Uterus (tissue), 4 donors: ENCODE measurements at places on chromosomes 12 and 14. TPM values are rescaled to one million over a fixed set of nuclear protein-coding genes. Genes with fewer than 3 reads are reported as not detected.
A peak's percentile ranks its signal among the peaks of the same experiment; 100 is the strongest.

DNA sequence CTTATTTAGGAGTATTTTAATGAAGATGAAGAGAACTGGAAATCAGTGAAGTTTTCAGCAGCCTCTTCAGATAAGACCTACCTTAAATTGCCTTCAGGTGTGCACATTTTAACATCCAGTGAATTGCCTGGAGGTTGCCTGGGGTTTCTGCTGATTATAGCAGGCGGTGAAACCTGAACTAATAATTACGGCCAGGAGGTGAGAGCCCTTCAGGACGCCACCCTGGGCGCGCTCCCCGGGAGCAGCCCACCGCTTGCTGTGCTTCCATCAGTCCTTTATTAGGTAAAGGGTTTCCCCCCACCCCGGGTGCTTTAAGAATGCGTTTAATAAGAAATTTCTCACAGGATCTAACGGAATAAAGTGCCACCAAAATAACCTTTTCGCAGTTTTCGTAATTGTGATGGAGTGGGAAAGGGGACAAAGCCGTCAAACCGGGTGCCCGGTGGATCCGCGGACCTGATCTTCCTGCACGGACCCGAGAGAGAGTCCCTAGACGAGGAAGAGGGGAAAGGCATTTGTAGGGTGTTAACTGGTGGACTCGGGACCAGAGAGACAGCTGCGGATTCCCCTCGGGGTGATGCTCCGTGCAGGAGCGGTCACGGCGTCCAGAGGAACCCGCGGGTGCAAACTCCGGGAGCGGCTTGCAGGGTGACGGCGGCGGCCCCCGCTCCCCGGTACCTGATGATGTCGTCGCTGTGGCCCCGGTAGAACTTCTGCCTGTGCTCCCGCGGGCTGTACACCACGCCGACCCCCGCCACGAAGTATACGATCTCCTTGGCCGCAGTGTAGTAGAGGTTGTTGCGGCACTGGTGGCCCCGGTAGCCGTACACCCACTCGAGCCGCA, 902 bp downstream of the EML5 start:
- peak overlapping the region; percentile 85 for H3K4me3 ChIP-seq
- no peaks in the 10 kb centered on the region for H3K36me3 ChIP-seq
- peak; percentile 17 for DNase-seq
- peak overlapping the region; percentile 49 for H3K27ac ChIP-seq
- H3K27me3 ChIP-seq: no peaks in the 10 kb centered on the region
- peaks cover 3% of the 10 kb centered on the region for H3K4me1 ChIP-seq

DNA sequence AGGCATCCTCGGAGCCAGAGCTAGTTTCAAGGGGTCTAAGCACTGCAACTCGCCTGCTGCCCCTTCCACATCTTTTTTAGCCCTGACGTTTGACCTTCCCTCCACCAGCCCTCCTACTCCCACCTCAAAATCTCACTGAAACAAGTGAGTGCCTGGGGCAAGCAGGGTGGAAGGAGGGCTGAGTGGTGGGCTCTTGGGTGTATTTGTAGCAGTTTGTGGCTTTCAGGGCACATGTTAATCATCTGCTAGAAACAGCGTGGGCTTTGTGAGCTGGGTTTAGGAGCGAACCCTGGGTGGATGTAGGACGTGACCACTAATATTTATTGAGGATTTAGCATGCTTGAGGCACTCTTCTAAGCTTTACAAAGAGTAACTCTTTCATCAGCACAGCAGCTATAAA, 390.3 kb downstream of the GRIN2B start:
- H3K4me1 ChIP-seq: no peaks in the 10 kb centered on the region
- H3K36me3 ChIP-seq: no peaks in the 10 kb centered on the region
- H3K27ac ChIP-seq: no peak overlapping the region
- H3K4me3 ChIP-seq: no peak overlapping the region
- H3K27me3 ChIP-seq: no peaks in the 10 kb centered on the region
- no peak for DNase-seq

DNA sequence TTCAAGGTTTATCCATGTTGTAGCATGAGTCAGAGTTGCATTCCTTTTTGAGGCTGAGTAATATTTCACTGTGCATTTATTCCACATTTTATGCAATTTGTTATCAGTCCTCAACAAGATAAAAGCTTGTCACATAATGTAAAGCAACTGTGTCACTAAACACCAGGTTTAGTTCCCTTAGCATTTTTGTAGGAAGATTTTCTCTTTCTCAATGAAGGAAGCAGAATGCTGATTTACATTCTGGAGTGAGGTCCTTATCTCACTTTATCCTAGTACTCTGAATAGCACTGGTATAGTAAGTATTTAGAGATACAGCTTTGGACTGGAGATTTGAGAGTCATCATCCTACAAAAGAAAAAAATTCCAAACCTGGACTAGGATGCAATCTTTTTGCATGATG, 9.8 kb upstream of the EXD2 start:
- H3K36me3 ChIP-seq: no peaks in the 10 kb centered on the region
- H3K27ac ChIP-seq: no peak overlapping the region
- no peak overlapping the region for H3K4me3 ChIP-seq

DNA sequence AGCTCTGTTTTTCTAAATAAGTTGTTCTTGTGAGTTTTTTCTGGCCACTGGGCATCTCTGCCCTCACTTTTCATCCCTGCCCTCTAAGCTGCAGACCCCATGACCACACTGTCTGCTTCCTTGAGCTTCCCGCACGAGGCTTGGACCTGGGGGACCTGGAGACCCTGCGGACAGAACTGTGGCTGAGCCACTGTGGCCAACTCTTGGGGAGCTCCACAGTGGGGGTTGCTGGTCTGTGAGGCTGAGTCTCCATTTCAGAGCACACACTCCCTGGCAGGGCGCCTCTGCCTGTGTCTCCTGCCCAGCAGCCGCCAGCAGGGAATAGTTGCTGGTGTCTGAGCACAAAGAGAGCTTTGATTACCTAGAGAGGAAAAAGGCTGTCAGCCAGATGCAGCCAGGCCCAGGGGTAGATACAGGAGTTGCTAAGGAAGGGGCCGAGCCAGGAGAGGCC, 13.1 kb upstream of the RIN3 start:
- H3K27ac ChIP-seq: no peak overlapping the region
- no peak for DNase-seq
- no peak overlapping the region for H3K4me3 ChIP-seq
- no peaks in the 10 kb centered on the region for H3K27me3 ChIP-seq
- no peaks in the 10 kb centered on the region for H3K4me1 ChIP-seq

- no peaks in the 10 kb centered on the region for H3K4me1 ChIP-seq
- H3K27me3 ChIP-seq: no peaks in the 10 kb centered on the region
- H3K36me3 ChIP-seq: no peaks in the 10 kb centered on the region
- no peak overlapping the region for H3K27ac ChIP-seq
- no peak overlapping the region for H3K4me3 ChIP-seq
These were observed 351.0 kb downstream of the NAV3 start for GRCh38 chr12:78181544-78182162.

GRCh38 chr14:71238835-71239234, 331.6 kb downstream of the PCNX1 start:
- no peaks in the 10 kb centered on the region for H3K36me3 ChIP-seq
- peaks cover 6% of the 10 kb centered on the region for H3K4me1 ChIP-seq
- no peak for DNase-seq
- H3K4me3 ChIP-seq: no peak overlapping the region
- no peak overlapping the region for H3K27ac ChIP-seq

- no peak overlapping the region for H3K27ac ChIP-seq
- no peak overlapping the region for H3K4me3 ChIP-seq
- H3K4me1 ChIP-seq: no peaks in the 10 kb centered on the region
- H3K27me3 ChIP-seq: no peaks in the 10 kb centered on the region
- no peaks in the 10 kb centered on the region for H3K36me3 ChIP-seq
- DNase-seq: no peak
These were observed 81.3 kb downstream of the KCNK10 start for GRCh38 chr14:88241810-88242209.

GRCh38 chr14:68606644-68607043, 186.2 kb downstream of the ZFP36L1 start:
- DNase-seq: no peak
- peaks cover 3% of the 10 kb centered on the region for H3K4me1 ChIP-seq
- H3K27me3 ChIP-seq: no peaks in the 10 kb centered on the region

- no peaks in the 10 kb centered on the region for H3K27me3 ChIP-seq
- no peak overlapping the region for H3K4me3 ChIP-seq
- H3K27ac ChIP-seq: peak overlapping the region; percentile 28
- H3K4me1 ChIP-seq: no peaks in the 10 kb centered on the region
- no peaks in the 10 kb centered on the region for H3K36me3 ChIP-seq
These were observed 366.2 kb upstream of the KITLG start for GRCh38 chr12:88946372-88946997.

DNA sequence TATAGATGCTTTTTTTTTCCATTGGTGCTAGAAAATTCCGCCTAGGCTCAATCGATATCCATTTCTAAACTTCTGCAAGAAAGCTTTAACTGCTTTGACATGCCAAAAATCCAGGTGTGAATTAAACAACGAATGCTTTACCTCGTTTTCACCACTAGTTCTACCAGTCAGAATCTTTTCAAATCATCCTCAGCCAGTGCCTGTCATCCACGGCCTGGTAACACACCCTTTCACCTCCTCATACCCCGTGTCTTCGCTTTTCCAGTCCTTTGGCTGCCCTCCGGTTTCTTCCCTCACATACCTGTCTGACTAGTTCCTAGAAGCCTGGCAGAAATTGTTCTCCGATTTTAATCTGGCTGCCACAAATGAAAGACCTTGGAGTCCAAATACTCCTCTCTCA, 1.4 kb upstream of the PHC1 start:
- H3K4me1 ChIP-seq: peaks cover 7% of the 10 kb centered on the region
- no peaks in the 10 kb centered on the region for H3K27me3 ChIP-seq
- H3K27ac ChIP-seq: peak overlapping the region; percentile 91
- no peaks in the 10 kb centered on the region for H3K36me3 ChIP-seq
- no peak overlapping the region for H3K4me3 ChIP-seq

GRCh38 chr12:120054293-120054692, 62.3 kb downstream of the RAB35 start:
- no peaks in the 10 kb centered on the region for H3K4me1 ChIP-seq
- H3K36me3 ChIP-seq: no peaks in the 10 kb centered on the region
- H3K4me3 ChIP-seq: no peak overlapping the region
- H3K27me3 ChIP-seq: no peaks in the 10 kb centered on the region
- no peak overlapping the region for H3K27ac ChIP-seq

- no peaks in the 10 kb centered on the region for H3K27me3 ChIP-seq
- H3K36me3 ChIP-seq: no peaks in the 10 kb centered on the region
- no peaks in the 10 kb centered on the region for H3K4me1 ChIP-seq
- DNase-seq: no peak
- H3K4me3 ChIP-seq: no peak overlapping the region
- no peak overlapping the region for H3K27ac ChIP-seq
These were observed 91.3 kb downstream of the PRKD1 start for GRCh38 chr14:29836395-29836794.

DNA sequence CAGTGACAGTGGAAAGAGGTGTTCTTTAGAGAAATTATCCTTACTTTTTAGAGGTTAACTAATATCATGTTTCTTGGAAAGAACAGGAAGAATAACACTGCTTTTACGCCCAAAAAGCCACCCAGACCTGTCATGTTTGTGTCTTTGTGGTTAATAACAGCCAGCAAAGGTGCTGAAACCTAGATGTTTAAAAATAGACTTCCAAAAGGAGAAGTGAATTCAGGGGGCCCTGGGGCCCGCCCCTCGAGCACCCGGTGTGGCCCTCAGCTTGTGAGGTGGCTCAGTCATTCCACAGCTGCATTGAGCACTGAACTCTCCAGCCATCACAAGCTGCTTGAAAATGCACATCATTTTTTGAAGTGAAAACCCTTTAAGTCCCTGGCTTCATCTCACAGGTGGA, 20.8 kb upstream of the AMN start:
- DNase-seq: no peak
- H3K4me1 ChIP-seq: no peaks in the 10 kb centered on the region
- H3K4me3 ChIP-seq: no peak overlapping the region
- H3K27me3 ChIP-seq: no peaks in the 10 kb centered on the region

- H3K27ac ChIP-seq: no peak overlapping the region
- H3K27me3 ChIP-seq: peaks cover 10% of the 10 kb centered on the region
- no peak overlapping the region for H3K4me3 ChIP-seq
- H3K4me1 ChIP-seq: no peaks in the 10 kb centered on the region
- no peaks in the 10 kb centered on the region for H3K36me3 ChIP-seq
These were observed 5.4 kb downstream of the DDN start for GRCh38 chr12:48993787-48994186.

GRCh38 chr12:65313719-65314317, 35.3 kb downstream of the MSRB3 start:
- H3K36me3 ChIP-seq: no peaks in the 10 kb centered on the region
- DNase-seq: no peak
- peaks cover 3% of the 10 kb centered on the region for H3K4me1 ChIP-seq
- H3K27ac ChIP-seq: no peak overlapping the region

DNA sequence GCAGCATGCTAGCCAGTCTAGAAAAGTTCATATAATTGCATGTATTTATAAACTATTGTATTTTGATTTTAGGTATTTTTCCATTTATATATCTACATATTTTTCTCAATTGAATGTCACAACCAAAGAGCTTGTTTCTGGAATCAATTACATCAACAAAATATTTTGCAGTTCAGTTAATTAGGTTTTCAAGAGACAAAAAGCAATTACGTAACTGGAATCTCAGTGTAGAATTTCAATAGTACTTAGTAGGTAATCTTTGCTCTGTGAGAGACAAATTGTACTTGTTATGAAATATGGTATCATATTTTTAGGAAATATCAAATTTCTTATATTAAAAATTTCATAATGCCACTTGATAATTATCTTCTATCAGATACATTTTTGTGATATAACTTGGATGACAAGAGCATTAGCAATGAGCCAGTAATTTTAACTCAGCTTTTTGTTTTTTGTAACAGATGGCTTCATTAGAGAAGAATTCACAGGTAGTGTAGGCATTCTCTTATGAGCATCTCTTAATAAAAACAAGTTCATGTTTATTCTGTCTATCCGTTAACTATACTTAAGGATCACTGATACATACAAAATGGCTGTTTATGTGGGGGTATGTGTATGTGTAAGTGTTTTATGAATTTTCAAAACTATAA, 774.7 kb downstream of the C12orf50 start:
- H3K27me3 ChIP-seq: no peaks in the 10 kb centered on the region
- no peak for DNase-seq
- no peaks in the 10 kb centered on the region for H3K4me1 ChIP-seq
- no peak overlapping the region for H3K4me3 ChIP-seq

DNA sequence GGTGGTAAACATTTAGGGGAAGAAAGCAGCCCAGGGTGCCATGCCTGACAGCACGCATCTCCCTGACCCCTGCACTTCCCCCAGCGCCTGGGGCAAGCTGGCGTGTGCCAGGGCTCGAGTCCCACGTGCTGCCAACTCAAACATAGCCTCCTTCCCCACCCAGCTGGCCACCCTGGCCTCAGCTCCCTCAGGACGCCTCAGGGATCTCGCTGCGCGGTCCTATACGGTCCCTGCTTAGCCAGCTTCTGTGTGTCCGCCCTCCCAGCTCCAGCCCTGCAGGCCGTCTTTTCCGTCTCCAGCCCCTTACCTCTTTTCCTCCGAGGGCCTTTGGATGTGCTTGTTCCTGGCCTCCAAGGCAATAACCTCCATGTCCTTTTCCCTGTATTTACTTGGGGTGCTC, 71.0 kb downstream of the TESC start:
- H3K27ac ChIP-seq: no peak overlapping the region
- no peaks in the 10 kb centered on the region for H3K27me3 ChIP-seq
- peaks cover 2% of the 10 kb centered on the region for H3K4me1 ChIP-seq
- no peak overlapping the region for H3K4me3 ChIP-seq
- no peaks in the 10 kb centered on the region for H3K36me3 ChIP-seq

TNFAIP2 gene
- 29.4 TPM for total RNA-seq

IL25 gene
- total RNA-seq: not detected

TBX5 gene
- total RNA-seq: not detected

FAM186B gene
- total RNA-seq: 0.21 TPM

B4GALNT1 gene
- total RNA-seq: 2.9 TPM

PIANP gene
- total RNA-seq: not detected

CEP170B gene
- 7.7 TPM for total RNA-seq

P2RX7 gene
- 2.6 TPM for total RNA-seq

ANKRD33 gene
- total RNA-seq: not detected
